ENCODE measurements at places on chromosomes 5 and 9. TPM values are rescaled to one million over a fixed set of nuclear protein-coding genes. Genes with fewer than 3 reads are reported as not detected.

The MARCOL gene
- total RNA-seq: not detected

The WNT8A gene
- total RNA-seq: not detected

The CTXN3 gene
- not detected for total RNA-seq

The MAMDC4 gene
- 5.7 TPM for total RNA-seq

The MYMK gene
- total RNA-seq: not detected

The TERT gene
- 1.4 TPM for total RNA-seq

The ACTL7A gene
- total RNA-seq: not detected

The FCN2 gene
- not detected for total RNA-seq

The PCDHGA12 gene
- not detected for total RNA-seq

The UBQLN1 gene
- total RNA-seq: 106 TPM

The PCDHGA4 gene
- total RNA-seq: 0.14 TPM

The PCA3 gene
- total RNA-seq: not detected

The LIFR gene
- total RNA-seq: 6.1 TPM

The MARCHF11 gene
- not detected for total RNA-seq

The DENND1A gene
- total RNA-seq: 13.0 TPM

The LCN10 gene
- total RNA-seq: not detected

The N4BP3 gene
- 1.1 TPM for total RNA-seq

The MCCC2 gene
- total RNA-seq: 43.9 TPM

The RPS23 gene
- total RNA-seq: 4,095 TPM

The BTF3 gene
- 1,033 TPM for total RNA-seq

The SPATA6L gene
- total RNA-seq: 1.8 TPM

The ADCY2 gene
- total RNA-seq: not detected

The CCL21 gene
- not detected for total RNA-seq

The EGR1 gene
- total RNA-seq: 9.5 TPM

The SHISAL2B gene
- not detected for total RNA-seq

The OR1L6 gene
- not detected for total RNA-seq

The SPATA9 gene
- not detected for total RNA-seq

The IL5 gene
- total RNA-seq: not detected

The DBH gene
- not detected for total RNA-seq

The CCDC183 gene
- 0.74 TPM for total RNA-seq

The TMEM203 gene
- 49.4 TPM for total RNA-seq

The ADAMTS19 gene
- not detected for total RNA-seq

The NIPAL4 gene
- 14.1 TPM for total RNA-seq

The IRX1 gene
- not detected for total RNA-seq

The NME5 gene
- not detected for total RNA-seq

The GIN1 gene
- total RNA-seq: 5.3 TPM

The CTSV gene
- 11.7 TPM for total RNA-seq

The PCDHA9 gene
- not detected for total RNA-seq

The NUDT12 gene
- total RNA-seq: 1.5 TPM

The OR5C1 gene
- total RNA-seq: not detected

The SLC34A1 gene
- not detected for total RNA-seq

The QRFP gene
- total RNA-seq: not detected

The IL3 gene
- not detected for total RNA-seq

Measured in A549 treated with ZK216348 at 1 μM for 4 hours (cell line).